ENCODE measurements at places on chromosomes 1 and 21.
A peak's percentile ranks its signal among the peaks of the same experiment; 100 is the strongest.

GRCh38 chr1:34060901-34061415 lies 104.1 kb downstream of the CSMD2 start:
- DNase-seq, result no peak

DNA sequence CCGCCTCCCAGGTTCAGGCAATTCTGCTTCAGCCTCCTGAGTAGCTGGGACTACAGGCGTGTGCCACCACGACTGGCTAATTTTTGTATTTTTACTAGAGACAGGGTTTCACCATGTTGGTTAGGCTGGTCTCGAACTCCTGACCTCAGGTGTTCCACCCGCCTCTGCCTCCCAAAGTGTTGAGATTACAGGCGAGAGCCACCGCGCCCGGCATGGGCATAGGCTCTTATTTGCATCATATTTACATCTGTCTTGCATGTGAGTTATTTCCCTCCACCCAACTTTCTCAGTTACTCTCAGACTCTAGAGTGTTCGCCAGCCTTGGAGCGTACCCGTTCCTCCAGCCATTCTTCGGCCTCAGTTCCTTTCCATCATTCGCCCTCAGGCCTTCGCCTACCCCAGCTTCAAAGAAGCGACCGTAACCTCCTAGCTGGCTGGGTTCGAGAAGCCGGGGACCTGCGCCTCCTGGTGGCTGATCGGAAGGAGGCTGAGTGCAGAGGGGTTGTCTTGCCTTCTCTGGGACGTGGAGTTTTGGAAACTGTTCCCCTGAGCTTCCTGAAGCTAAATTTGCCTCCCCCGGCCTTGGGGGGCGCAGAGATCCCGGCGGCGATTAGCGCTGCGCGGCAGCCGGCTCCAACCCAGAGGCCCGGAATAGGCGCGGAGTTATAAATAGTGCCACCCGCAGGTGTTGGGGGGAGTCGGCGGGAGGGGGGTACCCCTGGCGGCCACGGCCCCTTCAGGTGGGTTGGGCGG lies 3.6 kb upstream of the ZBTB7B start:
- peak; percentile 49 for DNase-seq

- DNase-seq, result no peak
These were observed 5.9 kb upstream of the SIPA1L2 start for GRCh38 chr1:232635778-232636356.

DNA sequence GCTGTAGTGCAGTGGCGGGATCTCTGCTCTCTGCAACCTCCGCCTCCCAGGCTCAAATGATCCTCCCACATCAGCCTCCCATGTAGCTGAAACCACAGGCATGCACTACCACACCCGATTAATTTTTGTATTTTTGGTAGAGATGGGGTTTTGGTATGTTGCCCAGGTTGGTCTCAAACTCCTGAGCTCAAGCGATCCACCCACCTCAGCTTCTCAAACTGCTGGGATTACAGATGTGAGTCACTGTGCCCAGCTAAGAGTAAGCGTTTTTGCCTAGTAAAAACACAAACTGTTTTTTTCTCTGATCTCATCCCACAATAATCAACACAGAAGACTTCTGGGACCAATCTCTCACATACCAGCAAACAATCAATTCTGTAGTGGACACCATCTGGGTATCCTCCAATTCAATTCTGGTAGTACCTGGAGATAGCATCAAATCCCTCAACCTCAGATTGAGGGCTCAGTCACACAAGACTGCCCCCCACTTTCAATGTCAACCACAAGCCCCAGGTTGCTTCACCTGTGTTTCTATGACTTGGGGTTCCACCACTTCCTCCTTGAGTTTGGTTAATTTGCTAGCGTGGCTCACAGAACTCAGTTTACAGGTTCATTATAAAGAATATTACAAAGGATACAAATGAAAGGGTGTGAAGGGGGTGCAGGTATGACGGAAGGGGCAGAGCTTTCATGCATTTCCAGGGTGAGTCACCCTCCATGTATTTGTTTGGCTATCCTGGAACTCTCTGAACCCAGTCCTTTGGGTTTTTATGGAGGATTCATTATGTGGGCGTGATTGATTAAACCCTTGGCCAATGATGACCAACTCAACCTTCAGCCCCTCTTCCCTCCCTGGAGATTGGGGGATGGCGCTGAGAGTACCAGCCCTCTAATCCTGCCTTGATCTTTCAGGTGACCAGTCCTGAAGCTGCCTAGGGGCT lies 40.0 kb upstream of the RHOU start:
- peak; percentile 3 for DNase-seq

DNA sequence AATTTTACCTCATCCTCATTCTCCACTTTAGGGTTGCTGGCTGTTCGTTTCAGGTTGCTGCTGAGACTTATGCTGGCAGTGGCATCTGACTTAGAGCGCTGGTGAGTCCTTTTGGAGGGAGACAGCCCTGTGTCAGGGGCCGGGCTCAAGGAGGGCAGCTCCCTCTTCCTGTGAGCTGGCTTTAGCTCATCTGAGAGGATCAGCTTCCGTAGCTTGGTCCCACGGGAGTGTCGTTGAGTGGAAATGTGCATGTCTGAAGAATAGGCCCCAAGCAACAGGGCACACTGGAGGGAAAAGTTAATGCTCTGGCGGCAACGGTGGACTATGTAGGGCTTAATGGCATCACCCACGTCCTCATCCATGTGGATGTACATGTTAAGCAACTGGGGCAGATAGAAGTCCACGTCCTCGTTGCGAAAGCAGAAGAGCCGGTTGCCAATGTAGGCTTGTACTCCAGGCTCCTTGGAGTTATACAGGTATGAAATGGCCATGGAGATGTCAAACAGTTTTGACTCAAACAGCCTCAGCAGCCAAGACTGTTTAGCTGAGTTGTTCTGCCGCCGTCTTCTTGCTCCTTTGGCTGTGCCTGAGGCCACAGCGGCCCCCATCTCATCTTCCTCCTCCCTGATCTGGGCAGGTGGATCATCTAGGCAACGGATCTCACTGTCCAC lies 11.5 kb downstream of the PI4KB start:
- DNase-seq, result no peak

GRCh38 chr1:203754455-203754864 lies 10.5 kb upstream of the LAX1 start:
- DNase-seq, result peak; percentile 16

DNA sequence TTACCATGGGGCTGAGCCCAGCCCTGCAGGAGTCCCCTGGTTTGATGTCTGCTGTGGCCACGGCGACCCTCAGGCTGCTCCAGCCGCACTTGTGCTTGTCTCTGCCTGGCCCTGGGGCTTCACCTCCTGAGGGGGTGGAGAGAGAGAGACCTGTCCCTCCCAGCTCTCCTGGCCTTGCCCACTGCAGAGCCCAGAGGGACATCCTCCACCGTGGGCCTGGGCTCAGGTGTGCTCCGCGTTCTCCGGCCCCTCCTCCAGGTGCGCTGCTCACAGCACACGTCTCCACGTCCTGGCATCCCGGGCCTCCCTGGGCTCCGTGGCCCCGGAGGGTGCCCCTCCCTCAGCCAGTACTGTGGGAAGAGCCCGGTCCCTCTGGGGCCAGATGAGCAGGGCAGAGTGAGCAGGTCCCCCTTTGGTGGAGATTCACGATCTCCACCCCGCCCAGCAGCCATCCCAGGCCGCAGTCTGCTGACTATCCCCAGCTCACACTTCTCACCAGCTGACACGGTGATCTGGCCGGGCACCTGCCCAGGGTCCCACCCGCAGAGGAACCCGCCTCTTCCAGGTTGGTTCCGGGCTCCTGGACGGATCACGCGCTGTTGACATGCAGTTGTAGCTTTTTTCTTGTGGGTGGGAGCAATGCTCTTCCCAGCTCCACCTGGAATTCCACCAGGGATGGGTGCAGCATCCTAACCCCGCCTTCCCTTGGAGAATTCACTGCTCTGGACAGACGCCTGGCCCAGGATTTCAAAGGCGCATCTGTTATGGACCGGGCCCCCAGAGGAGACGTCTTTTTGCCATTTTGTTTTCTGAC lies 41.8 kb upstream of the POFUT2 start:
- no peak for DNase-seq

GRCh38 chr1:217620814-217621213 lies 10.1 kb downstream of the GPATCH2 start:
- DNase-seq, result no peak

DNA sequence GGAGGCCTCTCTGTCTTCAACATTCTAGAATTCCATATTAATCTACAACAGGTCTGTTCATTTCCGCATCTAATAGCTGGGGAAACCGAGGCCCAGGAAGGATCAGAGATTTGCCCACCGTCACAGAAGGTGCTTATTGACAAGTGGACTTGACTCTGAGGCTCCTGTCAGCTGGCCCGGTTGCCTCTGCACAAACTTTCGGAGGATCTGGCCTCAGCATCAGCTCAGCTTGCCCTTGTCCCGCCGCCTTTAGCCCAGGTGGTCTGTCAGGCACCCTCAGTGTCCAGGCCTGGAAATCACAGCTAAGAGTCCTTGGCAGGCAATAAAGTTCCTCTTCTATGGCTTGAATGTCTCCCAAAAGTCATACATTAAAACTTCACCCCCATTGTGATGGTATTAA lies 8.2 kb upstream of the RUNX3 start:
- no peak for DNase-seq

- no peak for DNase-seq
These were observed 3.6 kb downstream of the ABCA4 start for GRCh38 chr1:94117259-94117851.

- no peak for DNase-seq
These were observed 2.7 kb downstream of the CFAP57 start for GRCh38 chr1:43174873-43175272.

DNA sequence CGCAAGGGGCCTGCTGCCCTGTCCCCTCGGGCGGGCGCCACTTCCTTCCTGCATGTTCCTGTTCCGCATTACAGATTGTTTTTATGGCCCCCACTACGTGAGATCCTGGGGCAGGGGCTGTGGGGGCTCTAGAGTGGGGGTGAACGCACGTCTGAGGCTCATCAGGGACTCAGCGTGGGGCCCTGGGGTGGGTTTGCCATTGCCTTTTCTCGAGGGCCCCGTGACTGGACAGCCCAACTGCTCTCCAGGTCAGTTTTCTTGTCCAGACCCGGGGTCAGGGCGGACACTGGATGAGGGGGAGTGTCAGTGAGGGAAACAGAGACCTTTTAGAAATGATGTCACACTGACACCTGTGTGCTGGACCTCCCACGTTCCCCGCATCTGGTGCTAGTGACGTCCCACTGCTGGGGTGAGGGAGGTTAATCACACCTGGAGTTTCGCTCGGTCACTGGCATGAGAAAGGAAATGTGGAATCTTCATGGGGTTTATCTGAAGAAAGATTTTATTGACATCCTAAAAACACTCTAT lies 65.9 kb downstream of the AGPAT3 start:
- DNase-seq, result no peak

DNA sequence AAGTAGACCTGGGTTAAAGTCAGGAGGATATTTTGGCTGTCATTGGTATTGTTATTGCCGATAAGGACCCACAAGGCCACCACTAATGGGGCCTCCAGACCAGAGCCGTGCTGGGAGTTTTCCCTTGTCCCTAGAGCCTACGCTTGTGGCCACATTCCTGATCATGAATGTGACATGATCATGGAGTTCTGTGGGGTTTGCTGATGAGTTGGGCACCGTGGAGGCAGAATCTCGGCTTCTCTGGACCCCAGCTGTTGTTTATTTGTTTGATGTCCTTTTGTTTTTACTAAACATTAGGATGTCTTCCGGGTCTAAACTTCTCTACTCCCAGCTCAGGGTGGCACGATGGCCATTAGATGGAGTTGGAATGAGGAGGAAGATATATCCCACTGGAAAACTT lies 74.9 kb upstream of the TMPRSS2 start:
- no peak for DNase-seq

DNA sequence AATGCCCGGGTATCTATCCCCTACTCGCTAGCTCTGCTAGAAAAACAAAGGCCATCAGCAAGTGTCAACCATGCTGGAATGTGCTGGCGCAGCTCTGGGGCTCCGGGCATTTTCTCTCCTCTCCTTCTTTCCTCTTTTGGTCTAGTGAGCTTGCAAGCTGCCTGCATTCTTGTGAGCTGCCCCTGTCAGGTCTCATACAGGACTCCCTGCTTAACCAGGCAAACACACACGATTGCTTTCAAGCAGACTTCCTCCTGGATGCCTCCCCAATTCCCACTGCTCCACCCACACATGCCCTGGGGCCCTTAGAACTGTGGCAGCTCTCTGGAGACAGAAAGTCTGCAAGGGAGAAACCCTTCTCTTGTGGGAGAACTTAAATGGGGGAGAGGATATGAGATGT lies 35.7 kb upstream of the SUCO start:
- no peak for DNase-seq

DNA sequence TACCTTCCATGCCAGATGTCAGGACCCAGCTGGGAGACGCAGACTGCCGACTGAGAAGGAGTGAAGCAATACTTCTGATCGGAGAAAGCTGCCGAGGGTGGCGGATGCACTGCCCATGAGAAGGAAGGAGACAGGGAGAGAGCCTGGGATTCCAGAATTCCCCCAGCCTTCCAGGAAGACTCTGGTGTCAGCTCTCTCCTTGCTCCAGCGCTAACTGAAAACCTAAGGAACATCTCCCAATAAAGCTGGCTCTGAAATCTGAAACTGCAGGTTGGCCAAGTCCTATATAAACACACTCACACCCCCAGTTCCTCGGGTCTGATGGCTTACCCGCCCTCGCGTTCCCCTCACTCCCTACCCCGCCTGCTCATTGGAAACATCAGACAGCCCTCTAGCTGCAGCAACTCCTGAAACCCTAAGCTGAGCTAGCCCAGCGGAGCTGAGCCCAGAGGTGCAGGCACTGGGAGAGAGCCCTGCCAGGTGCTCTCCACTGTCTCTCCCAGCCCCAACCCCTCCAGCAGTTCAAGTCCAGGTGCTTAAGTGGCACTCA lies 52.3 kb downstream of the PLEKHA6 start:
- DNase-seq, result no peak

DNA sequence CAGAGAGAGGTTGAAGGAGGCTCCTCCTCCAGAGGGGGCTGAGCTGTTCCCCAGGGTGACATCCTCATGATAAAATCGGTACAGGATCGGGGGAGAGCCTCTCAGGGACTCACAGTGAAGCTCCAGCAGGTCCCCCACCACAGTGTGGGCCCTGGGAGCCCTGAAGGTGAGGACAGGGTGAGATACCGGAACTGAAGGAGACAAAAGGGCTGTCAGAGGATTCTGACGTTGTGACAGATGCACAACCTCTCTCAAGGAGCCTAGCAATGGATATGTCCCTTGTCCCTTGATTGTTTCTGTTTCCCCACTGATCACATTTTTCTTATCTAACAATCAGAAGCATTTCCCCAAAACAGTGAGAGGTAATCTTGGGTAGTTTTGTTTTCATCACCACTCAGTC lies 5.2 kb downstream of the FCRL3 start:
- DNase-seq, result no peak

DNA sequence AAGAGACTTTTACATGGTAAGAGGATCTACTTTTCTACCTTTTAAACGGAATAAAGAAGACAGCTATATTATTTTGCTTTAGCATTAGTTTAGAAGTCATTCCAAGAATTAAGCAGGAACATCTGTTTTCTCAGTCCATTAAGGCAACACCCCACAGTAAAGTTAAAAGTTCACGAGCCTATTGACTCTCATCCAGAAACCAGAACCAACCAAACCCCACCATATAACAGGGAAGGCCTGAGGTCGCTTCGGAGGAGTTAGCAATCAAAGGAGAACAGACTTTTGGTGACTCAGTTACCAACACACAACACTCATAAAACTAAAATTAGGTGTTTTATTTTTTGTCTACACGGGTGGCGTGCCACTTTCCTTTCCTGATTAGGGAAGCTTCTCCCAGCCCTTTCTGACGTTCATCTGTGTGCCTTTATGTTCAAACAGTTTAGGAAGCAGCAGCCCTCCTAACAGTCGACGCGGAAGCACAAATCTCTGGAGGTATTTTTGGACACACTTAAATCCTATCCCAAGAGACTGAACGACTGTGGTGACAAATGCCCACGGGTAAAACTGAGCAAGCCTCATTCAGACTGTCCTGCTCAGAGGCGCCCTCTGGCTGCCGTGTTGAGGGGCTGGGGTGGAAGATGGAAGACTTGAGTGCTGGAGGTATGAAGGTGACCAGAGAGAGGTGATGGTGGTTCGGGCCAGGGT lies 8.6 kb upstream of the PLA2G2C start:
- peak; percentile 34 for DNase-seq
